GM04503 (cell line): ENCODE measurements at places on chromosomes 5 and 9.

- no peak for DNase-seq
Measured at GRCh38 chr9:89669361-89669842, 64.6 kb downstream of the GADD45G start.

DNA sequence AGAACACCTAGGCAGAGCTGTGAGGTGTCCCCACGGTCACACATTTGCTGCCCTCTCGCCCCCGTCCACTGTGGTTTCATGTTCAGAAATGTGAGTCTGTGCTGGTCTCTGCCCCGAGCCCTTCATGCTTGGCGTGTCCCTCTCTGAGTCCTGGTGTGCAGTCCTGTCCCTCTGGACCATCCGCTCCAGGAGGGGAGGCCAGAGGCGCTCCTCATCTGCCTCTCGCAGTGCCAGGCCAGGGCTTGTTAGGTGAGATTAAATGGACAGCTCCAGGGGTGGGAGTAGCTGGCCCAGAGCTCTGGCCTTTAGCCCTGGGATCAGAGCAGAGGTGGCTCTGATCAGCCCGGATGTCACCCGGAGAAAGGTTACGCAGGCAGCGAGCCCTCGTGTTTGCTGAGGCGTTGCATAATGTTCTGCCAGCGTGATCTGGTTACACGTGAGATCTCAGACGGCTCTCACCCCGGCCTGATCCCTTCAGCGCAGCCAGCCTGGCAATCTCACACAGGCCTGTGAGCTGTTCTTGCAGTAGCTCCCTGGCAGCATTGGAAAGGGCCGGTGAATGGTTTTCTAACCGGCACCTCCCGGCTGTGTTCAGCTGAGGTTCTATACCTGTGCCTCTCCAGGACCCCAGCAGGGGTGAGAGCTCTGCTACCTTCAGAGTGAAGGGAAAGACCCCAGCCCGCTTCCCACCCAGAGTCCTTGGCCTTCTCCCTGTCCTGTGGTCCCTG, 24.5 kb downstream of the PTGES2 start:
- DNase-seq: no peak

GRCh38 chr9:27785714-27786100, 212.4 kb upstream of the C9orf72 start:
- no peak for DNase-seq

GRCh38 chr5:144549580-144549979, 378.9 kb downstream of the KCTD16 start:
- DNase-seq: peak; percentile 64

- DNase-seq: no peak
Measured at GRCh38 chr9:114616684-114617520, 5.8 kb downstream of the TMEM268 start.

GRCh38 chr9:136082496-136083361, 12.4 kb downstream of the NACC2 start:
- no peak for DNase-seq

DNA sequence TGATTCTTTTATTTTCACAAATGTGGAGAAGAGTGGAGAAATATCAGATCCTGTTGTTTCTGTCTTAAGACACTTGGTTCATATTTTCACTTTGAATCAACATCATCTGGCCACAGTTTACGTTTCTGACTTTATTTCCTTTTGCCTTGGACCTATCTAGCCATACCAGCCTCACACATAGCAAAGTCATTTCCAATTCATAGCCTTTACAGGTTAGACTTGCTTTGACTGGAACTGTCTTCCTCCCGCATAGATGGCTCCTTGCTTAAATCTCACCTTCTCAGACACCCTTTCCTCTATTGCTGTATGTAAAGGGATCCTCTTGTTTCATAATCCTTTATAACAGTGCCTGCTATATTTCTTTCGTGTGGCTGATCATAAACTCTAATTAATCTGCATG, 297.8 kb downstream of the SH3GL2 start:
- no peak for DNase-seq

DNA sequence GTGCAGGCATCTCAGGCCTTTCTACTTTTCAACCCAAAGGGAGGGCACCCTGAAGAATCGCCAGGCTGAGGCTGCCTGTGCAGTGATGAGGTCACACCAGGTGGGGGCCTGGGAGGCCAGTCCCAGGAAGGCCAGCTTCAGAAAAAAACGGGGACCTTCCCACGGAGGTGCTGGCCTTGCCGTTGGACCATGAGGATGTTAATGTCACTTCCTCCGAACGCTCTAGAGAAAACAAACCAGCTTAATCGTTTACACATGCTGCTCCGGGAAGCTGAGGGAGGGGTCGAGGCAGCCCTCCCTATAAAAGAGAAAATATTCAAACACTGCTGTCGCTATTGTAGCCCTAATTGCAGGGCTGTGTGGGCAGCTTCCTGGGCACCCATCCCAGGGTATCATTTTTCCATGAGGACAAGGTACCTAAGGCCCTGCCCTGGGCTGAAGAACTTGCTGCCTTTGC, 27.0 kb downstream of the PTGES start:
- DNase-seq: no peak

- no peak for DNase-seq
Measured at GRCh38 chr5:148746826-148747535, 79.4 kb upstream of the ADRB2 start.

GRCh38 chr5:139575751-139576150, 14.6 kb downstream of the UBE2D2 start:
- no peak for DNase-seq

- DNase-seq: no peak
Measured at GRCh38 chr5:171162165-171162564, 146.9 kb upstream of the TLX3 start.

- DNase-seq: no peak
Measured at GRCh38 chr9:108468364-108468763, 387.4 kb downstream of the ACTL7B start.

DNA sequence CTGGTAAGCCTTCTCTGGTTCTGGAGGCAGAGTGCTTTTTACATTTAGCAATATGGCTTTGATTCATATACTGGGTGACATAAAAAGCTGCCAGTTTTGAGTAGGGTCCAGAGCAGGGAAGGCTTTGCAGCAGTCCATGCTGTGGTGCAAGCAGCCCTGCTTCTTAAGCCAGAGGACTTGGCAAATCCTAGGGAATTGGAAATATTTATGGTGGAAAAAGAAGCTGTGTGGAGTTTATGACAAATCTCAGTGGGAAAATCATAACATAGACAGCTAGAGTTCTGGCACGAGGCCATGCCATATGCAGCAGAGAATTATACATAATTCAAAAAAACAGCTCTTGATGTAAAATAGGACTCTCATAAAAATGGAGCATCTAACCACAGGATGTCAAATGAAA, 536.4 kb downstream of the RASEF start:
- DNase-seq: no peak
